Activated T-cell treated with anti-CD3 and anti-CD28 coated beads, Interleukin-2, amount 50 U/mL, for 24 hours (primary cell): ENCODE measurements at places on chromosomes 2 and 18.

- H3K36me3 ChIP-seq: no peaks in the 10 kb centered on the region
- H3K27ac ChIP-seq: no peak overlapping the region
- H3K4me1 ChIP-seq: no peaks in the 10 kb centered on the region
- DNase-seq: no peak
- H3K4me3 ChIP-seq: no peak overlapping the region
Observed at GRCh38 chr2:41927581-41928264, 120.1 kb upstream of the PKDCC start.

DNA sequence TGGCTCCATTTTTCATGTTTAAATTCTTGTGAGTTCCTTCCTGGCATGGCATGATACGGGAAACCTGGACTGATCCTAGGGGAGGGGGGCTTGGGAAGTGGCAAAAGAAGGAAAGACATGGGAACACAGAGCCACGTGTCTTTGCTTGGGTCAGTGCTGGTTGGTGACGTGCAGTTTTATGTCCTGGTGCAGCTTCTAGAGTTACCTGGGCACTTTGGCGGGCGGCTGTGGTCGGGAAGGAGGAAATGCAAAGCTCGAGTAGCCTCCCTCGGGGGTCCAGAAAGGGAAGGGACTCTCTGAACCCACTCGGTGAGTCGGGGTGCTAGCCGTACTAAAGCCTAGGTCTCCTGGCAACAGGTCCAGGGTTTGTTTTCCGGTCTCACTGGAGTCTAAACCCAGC lies 94.6 kb downstream of the APOB start:
- no peak overlapping the region for H3K27ac ChIP-seq
- no peaks in the 10 kb centered on the region for H3K27me3 ChIP-seq
- no peak overlapping the region for H3K4me3 ChIP-seq
- no peaks in the 10 kb centered on the region for H3K36me3 ChIP-seq

DNA sequence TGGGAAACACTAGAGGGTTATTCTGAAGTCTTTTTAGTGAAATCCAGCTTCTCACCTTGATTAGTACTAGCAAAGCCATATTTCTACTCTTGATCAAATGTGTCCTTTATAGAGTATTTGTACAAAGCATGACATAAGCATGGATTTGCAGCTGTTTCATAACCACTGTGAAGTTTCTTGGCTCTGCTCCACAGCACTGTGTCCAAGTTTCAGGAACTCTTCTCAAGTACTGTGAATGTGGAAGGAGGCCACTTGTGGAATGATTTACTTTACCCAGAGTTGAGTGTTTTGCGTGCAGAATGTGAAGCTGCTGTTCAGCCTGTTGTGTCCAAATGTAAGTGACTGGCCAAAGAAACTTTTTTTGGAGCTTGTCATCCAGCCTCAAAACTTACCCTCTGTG lies 16.2 kb upstream of the MAPRE2 start:
- H3K36me3 ChIP-seq: no peaks in the 10 kb centered on the region
- DNase-seq: no peak
- no peaks in the 10 kb centered on the region for H3K27me3 ChIP-seq
- no peak overlapping the region for H3K4me3 ChIP-seq

GRCh38 chr2:59677158-59677557 lies 876.3 kb downstream of the BCL11A start:
- H3K27me3 ChIP-seq: no peaks in the 10 kb centered on the region
- H3K4me1 ChIP-seq: no peaks in the 10 kb centered on the region
- no peak overlapping the region for H3K4me3 ChIP-seq
- no peak overlapping the region for H3K27ac ChIP-seq
- H3K36me3 ChIP-seq: no peaks in the 10 kb centered on the region
- no peak for DNase-seq

GRCh38 chr2:206456078-206456754 lies 12.9 kb downstream of the ADAM23 start:
- H3K4me1 ChIP-seq: no peaks in the 10 kb centered on the region
- DNase-seq: no peak
- no peak overlapping the region for H3K4me3 ChIP-seq
- peaks cover 21% of the 10 kb centered on the region for H3K27me3 ChIP-seq
- no peaks in the 10 kb centered on the region for H3K36me3 ChIP-seq
- no peak overlapping the region for H3K27ac ChIP-seq

DNA sequence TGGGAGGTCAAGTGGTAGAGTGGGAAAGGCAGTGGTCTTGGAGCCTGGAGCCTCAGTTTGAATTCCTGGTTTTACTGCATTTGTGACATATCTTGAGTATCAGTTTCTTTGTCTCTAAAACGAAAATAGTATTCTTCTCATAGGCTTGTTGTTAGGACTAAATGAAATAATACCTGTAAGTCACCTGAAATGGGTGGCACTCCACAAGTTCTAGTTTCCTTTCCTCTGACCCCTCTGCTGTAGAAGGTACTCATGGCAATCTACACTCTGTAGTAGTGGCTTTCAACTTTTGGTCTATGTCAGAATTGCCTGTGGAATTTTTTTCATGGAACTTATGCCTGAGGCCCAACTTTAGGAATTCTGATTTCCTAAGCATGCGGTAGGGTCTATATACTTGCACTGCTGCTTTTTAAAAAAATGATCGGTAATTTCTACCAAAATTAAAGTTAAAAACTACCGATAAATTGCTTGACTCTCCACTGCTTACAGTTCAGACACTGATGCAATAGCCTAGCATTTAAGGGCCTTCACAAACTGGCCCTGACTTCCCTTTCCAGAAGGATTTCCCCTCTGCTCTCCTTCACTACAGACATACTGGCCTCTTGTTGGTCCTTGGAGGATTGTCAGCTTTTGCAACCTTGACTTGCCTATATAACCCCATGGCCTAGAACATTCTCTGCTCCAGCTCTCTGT lies 47.2 kb downstream of the PLEK start:
- no peak for DNase-seq
- H3K36me3 ChIP-seq: no peaks in the 10 kb centered on the region
- H3K27ac ChIP-seq: no peak overlapping the region
- H3K4me3 ChIP-seq: no peak overlapping the region
- peaks cover 2% of the 10 kb centered on the region for H3K27me3 ChIP-seq

DNA sequence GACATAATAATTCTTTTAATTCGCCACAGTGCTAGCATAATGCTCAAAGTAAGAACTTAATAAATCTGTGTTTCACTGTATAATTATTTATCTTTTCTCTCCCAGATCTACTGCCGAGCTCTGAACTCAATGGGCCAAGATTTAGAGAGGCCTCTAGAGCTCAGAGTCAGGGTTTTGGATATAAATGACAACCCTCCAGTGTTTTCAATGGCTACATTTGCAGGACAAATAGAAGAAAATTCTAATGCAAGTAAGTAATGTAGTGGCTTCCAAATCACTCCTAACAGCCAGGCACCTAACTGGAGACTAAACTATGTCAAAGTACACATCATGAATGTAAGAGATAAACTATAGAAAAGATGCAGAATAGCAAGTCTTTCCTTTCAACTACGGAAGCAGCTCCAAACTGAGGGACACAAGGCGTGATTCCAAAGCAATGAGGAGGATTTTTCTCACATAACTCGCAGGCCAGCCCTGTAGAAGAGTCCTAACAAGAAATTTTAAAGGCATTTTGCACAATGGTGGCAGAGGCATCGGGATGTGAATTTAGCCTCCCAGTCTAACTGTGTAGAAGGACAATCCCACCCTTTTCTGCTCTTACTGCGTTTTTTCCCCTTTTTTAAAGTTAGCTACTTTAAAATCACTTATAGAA lies 12.0 kb downstream of the DSG1 start:
- H3K27ac ChIP-seq: no peak overlapping the region
- no peaks in the 10 kb centered on the region for H3K4me1 ChIP-seq
- no peak for DNase-seq
- H3K4me3 ChIP-seq: no peak overlapping the region
- H3K27me3 ChIP-seq: no peaks in the 10 kb centered on the region

GRCh38 chr2:188659656-188660406 lies 314.3 kb upstream of the COL3A1 start:
- H3K4me3 ChIP-seq: no peak overlapping the region
- DNase-seq: no peak
- no peaks in the 10 kb centered on the region for H3K36me3 ChIP-seq
- H3K27ac ChIP-seq: no peak overlapping the region
- H3K4me1 ChIP-seq: no peaks in the 10 kb centered on the region

- peaks cover 46% of the 10 kb centered on the region for H3K36me3 ChIP-seq
- no peak for DNase-seq
- no peak overlapping the region for H3K27ac ChIP-seq
- H3K4me3 ChIP-seq: no peak overlapping the region
- H3K4me1 ChIP-seq: no peaks in the 10 kb centered on the region
Observed at GRCh38 chr2:61167579-61167978, 5.6 kb downstream of the C2orf74 start.
